Renal cortex interstitium (tissue), 15 donors: ENCODE measurements at places on chromosomes 11 and 22.
A peak's percentile ranks its signal among the peaks of the same experiment; 100 is the strongest.

GRCh38 chr11:88535266-88535665, 197.7 kb upstream of the CTSC start:
- DNase-seq: no peak

DNA sequence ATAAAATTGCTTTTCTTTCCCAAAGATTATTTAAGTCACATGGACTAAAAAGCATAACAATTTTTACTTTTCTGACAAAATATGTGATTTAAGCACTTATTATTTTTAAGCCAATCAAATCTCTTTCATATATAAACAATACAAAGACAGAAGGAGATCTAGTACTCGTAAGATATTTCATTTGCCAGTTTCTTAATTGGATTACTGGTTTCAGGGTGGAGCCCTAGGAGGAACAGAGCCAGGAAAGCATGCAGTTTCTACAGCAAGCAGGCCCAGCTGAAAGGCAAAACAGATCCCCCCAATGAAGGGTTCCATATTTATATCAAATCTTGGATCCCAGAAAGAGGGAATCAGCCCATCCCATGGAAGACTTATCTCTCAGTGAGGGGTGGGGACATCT, 177.0 kb downstream of the KIF18A start:
- DNase-seq: no peak

- no peak for DNase-seq
These were observed 1.8 kb downstream of the TNRC6B start for GRCh38 chr22:40179526-40179925.

DNA sequence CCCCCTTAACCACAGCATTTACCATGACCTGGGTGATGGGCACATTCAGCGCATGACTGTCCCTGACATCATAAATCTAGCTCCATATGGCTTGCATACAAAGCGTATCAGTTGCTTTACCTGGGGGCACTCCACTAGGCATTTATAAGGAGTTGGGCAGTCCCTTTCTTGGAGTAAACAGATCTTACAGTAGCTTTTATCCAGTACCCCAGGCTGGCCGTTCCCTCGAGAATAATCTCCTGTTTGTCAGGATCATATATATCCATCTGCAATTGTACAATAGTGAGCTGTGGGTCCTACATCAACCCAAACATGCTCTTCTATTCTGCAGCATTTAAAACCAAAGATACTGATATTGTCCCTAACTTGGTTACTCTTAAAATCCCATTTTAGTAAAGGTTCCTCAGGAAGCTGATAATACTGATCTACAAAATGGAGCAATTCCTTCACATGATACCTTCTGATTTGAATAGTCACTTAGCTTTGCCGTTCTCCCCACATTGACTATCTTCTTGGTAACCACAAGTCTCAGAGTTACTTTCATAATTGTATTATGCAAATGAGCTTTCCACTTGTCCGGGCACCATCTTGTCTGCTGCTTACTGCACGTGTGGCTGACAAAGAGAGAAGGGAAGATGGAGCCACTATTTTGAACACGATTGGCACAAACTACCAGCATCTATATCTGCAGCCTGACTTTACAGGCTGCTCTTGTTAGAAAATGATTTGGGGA, 205.0 kb downstream of the CWF19L2 start:
- no peak for DNase-seq

DNA sequence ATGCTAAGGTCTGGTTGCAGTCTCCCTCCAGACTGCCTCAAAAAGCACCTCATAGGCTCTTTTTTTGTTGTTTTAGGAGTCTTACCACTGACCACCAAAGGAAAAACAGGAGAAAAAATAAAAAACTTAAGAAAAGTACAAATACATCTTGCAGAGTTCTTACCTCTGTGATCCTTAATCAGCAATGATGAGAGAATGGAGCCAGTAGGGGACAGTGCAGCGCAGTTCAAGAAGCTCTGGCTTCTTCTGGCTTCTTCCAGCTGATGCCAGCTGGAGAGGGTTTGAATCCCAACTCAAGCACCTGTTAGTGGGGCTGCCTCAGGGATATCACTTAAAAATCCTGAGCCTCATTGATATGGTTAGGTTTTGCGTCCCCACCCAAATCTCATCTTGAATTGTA, 223.3 kb upstream of the ISX start:
- DNase-seq: no peak

GRCh38 chr22:37023743-37024338, 4.3 kb downstream of the MPST start:
- DNase-seq: no peak

GRCh38 chr11:12235947-12236743, 125.8 kb downstream of the MICAL2 start:
- peak; percentile 48 for DNase-seq

DNA sequence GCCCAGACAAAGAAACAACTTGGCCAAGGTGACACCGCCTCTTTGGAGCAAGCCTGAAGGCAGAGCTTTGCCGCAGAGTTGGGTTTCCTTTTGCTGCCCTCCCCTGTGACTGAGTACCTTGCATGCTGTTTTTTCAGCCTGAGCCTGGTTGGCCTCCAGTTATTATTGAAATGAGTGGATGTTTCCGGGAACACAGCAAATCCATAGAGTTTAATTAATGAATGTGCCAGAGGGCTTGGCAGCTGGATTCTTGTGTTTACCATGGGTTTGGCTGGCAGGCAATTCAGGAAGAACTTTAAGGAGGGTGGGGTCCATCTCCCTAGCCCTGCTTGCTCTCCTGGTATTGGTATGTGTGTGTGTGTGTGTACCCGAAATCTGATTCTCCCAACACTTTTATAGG, 65.6 kb upstream of the CRYBB3 start:
- no peak for DNase-seq

DNA sequence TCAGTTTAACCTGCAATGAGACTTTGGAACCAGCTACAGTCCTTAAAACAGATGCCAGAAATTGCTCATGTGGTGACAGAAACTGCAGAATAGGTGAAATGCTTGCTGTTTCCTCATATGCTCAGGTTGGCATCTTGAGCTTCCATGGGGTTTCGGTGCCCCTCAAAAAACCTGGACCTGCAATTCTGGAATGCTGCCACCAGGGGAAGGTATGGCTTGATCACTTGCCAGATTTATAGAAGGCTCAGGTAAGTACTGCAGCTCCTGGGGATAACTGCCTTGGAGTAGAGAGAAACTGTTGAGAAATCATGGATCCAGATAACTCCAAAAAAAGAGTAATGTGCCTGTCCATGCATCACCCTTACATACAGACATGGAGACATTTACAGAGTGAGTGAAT, 113.0 kb downstream of the CTTN start:
- no peak for DNase-seq

DNA sequence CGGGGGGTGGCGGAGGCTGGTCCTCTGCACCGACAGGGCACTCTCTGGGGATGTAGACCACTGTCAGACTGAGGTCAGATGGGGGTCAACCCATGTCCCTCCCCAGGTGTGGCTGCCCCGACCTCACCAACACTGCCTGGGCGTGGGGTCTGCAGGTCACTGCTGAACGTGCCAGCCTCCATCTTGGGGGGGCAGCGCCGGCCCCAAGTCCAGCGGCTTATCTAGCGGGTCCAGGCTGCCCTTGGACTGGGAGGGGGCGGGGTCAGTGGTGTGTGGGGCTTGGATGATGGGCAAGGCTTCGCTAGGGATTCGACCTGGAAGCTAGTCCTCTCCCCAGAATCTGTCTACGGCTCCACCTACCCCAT, 178.2 kb downstream of the IGLL1 start:
- no peak for DNase-seq

DNA sequence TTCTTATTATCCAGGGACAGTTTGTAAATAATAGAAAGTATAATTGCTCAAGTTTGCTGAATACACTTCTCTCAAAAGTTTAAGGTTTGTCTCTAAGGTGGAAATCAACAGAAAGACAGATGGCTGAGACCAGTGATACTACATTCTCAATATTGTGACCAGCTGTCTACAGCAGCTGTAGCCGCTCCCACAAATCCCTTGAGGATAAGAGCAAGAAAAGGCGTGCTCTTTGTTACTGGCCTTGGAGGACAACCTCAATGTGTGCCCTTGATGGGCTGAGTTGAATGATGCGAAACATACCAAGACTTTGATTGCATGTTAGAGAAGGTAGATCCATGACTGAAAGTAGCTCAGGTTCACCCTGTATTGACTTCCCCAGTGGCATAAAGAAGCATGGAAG, 6.1 kb downstream of the OR6M1 start:
- DNase-seq: no peak

DNA sequence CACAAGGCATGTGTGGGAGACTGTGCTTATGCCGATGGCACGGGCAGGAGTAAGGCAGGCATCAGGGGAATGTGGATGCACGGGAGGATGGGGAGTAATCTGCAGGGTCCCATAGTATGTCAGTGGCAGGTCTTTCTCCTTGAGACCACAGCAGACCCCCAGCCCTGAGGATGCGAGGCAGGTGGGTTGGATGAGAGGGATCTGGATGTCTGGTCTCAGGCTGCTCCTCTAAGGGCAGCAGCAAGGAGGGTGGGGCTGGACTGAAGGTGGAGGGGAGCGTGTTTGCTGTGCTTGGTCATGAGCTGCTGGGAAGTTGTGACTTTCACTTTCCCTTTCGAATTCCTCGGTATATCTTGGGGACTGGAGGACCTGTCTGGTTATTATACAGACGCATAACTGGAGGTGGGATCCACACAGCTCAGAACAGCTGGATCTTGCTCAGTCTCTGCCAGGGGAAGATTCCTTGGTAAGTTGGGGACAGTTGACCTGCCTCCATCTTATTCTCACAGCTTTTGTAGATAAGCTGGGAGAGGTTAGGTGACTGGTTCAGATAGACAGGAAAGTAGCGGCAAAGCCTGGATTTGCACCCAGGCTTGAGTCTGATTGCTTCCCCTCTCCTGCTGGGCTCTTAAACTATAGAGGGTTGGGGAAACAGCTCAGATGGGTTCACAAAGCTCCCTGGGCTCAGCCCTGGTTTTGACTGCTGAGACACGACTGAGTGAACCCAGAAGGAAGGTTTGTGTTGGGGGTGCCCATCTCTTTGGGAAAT, at the start of gene APOL1:
Gene APOL1, plus strand, starts transcription at position 380 of the 769 bp plus-strand sequence. CDS start 1,823 bp downstream, outside the sequence.
- DNase-seq: no peak

GRCh38 chr11:122809866-122810265, 28.4 kb upstream of the CRTAM start:
- no peak for DNase-seq

GRCh38 chr11:12007230-12007593, 1.2 kb downstream of the DKK3 start:
- DNase-seq: no peak

GRCh38 chr11:41201156-41201555, 258.3 kb downstream of the LRRC4C start:
- peak; percentile 39 for DNase-seq

- no peak for DNase-seq
These were observed 12.2 kb downstream of the DGCR2 start for GRCh38 chr22:19110064-19110458.

DNA sequence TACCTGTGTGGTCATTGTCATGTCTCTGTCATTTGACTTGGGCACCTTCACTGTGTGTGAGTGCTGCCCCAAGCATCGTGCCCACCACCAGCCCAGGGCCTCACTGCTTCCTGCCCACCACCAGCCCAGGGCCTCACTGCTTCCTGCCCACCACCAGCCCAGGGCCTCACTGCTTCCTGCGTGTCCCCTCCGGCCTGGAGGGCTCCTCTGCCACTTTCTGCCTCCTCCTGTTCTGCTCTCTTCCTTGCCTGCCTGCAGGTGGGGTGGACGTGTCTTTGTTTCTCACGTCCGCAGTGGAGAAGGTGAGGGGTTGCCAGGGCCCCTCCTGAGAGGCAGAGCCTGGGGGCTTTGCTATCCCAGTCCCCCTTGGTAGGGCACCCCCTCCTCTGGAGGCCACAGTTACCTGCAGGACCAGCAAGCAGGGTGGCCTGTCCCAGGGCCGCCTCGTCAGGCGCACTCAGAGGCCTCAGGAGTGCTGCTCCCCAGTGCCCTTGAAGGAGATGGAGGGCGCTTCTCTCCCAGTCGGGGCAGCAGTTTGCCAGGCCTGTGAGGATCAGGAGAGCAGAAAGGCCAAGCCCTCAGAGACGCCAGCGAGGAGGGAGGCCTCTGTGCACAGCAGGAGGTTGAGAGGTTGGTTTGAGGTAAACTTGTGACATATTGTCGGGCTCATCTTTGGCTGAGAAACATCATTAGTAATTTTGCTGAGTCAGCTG, 290.7 kb downstream of the TBC1D22A start:
- DNase-seq: no peak

GRCh38 chr22:37242395-37242918, 1.6 kb downstream of the RAC2 start:
- DNase-seq: no peak

DNA sequence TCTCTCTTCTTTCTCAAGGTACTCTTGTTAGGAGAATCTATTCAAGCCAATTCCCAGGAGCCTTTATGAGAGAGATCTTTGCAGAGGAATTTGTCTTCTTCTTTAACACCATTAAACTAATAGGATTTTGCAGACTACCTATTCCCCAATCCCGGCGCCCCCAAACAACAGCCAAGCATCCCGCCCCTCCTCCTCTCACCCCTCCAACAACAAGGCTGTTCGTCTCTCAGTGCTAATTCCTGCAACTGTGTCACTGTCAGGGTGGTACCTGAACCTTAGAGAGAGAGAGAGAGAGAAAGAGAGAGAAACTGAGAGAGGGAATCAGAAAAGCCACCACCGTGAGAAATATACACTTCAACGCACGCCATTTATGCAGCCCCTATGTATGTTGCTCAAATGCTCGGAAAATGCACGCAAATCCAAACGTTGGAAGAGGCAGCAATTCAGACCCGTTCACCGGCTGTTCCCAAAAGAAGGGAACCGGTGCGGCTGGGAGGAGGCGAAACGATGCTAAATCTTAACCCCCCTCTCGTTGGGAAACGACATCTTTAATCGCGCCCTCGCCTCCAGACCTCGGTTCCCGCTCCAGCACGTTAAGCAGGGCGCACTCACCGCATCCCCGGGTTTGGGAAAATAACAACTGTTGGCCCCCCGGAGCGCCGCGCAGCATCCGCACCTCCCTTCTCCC, 961 bp downstream of the KCNA4 start:
- DNase-seq: no peak

DNA sequence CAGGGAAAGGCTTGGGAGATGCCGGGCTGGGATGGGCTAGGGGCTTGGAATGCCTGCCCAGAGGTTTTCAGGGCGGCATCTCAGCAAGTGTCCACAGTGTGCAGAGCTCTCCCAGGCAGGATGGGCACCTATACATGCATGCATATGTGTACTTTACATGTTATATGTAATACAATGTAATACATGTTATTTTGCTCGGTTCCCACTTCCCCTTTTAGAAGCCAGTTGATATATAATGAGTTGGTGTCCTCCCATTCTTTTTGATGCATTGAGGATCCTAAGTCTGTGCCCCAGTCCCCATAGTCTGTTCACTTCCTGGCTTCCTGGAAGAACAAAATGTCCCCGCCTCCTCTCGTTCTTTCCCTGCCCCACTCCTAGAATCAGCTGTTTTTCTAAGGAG, 20.1 kb upstream of the EIF3D start:
- no peak for DNase-seq
